AG09319 (cell line): ENCODE measurements at places on chromosomes 13 and 19.

GRCh38 chr19:480016-480855, 16.1 kb upstream of the MADCAM1 start:
- peak; percentile 11 for DNase-seq

GRCh38 chr13:99657848-99658260, 156.6 kb downstream of the TM9SF2 start:
- DNase-seq, result no peak

GRCh38 chr13:93254775-93255174, 28.2 kb downstream of the GPC6 start:
- no peak for DNase-seq

- no peak for DNase-seq
These were observed 261 bp downstream of the PRKD2 start for GRCh38 chr19:46716672-46717033.

DNA sequence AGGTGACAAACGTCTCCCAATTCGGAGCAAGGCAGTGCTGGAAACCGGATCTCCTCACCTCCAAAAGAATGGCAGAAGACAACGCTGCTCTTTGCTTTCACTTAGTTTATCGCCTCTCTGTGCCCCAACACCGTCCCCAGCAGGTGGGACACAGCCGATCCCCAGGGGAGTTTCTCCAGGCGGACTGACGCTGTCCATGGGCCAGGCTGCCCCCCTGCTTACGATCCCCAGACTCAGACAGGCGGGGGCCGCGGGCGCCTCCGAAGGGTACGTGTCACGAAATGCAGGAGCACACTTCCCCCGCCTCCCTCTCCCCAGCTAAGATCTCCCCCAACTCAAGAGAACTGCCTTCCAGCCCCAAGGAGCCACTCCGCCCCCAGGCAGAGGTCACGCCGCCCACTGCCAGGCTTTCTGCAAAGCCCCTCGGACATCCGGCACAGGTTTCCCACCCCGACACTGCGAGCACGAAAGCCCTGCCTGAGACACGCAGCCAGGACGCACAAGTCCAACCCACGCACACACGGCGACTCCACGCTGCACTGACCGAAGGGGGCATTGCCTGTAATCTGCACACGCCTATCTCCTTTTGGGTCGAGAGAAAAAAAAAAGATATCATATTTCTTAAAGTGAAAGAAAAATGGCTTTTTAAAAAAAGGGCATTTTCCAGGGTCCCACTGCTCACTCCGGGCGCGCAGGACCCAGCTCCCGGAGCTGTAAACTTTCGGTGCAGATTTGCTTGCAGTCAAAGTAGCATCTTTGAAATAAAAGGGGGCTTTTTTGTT, 2.0 kb downstream of the SPRY2 start:
- peak; percentile 80 for DNase-seq

- no peak for DNase-seq
These were observed 1.9 kb downstream of the CDK8 start for GRCh38 chr13:26255691-26256277.

DNA sequence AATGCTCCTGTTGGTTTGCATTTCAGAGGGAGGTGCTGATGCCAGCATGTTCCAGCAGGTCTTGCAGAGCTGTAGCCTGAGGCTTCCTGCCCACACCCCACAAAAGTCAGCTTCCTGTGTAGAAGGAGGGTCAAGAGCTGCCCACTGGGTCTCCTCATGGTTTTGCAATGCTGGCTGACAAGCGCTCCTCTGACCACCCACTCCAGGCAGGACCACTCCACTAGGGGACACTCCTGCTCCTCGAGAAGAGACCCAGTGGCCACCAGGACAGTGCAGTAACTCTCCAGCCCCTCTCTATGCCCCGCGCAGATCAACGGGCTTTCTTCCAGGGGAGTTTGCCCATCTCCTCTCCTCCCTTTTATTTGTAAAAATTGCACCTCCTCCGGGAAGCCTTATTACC, 72.9 kb upstream of the UQCRFS1 start:
- no peak for DNase-seq

GRCh38 chr19:28700176-28700575, 512.8 kb downstream of the UQCRFS1 start:
- DNase-seq, result no peak

DNA sequence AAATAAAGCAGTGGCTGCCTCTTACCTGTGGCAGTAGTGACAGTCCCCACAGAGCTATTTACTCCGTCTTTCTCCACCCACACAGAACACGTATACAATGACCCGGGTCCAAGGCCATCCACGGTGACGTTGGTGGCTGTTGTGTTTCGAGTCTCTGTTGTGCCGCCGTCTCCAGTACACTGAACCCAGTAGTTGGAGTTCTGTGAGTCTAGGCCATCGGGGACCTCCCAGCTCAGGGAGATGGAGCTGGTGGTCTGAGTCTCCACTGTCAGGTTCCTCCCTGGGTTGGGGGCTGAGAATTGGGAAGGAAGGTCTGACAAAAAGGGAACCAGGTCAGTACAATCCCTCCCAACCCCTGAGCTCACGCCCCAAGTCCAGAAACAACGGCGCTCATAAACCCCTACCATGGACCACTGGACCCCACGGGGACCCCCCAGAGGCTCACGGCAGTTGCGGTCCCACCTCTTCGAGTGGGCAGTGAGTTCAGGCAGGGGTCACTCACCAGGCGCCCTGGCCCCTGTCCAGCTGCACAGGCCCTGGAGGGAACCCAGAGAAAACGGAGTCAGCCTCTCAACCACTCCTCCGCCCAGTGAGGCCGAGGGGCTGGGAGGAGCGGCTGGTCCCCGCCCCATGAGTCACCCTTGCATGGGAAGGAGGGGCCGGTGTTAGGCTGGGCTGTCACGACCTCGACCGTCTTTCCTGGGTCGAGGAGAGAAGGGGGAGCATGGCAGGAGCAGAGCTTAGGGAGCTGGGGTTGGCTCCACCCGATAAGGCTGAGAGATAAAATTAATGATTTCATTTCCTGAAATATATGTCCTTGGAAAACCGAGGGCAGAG, 2.4 kb downstream of the PTPRH start:
- peak; percentile 62 for DNase-seq

DNA sequence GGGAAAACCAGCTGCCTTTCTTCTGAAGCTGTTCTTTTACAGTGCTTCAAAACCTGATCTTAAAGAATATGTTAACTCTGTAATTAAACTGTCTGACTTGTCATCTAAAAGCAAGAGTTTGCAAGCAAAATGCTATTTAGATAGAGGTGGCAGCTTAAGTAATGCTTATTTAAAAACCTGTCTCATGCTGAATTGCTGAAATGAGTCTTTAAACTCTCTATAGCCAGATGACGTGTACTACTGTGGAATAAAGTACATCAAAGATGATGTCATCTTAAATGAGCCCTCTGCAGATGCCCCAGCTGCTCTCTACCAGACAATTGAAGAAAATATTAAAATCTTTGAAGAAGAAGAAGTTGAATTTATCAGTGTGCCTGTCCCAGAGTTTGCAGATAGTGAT, 22.9 kb downstream of the ITM2B start:
- DNase-seq, result no peak

- DNase-seq, result no peak
These were observed 492.5 kb upstream of the GPC6 start for GRCh38 chr13:92734068-92734467.
